ENCODE measurements at places on chromosomes 12 and 14.

GRCh38 chr14:51774209-51774608, 86.2 kb upstream of the GNG2 start:
- DNase-seq: no peak

- no peak for DNase-seq
Observed at GRCh38 chr12:3131129-3131528, 54.0 kb downstream of the TSPAN9 start.

- no peak for DNase-seq
Observed at GRCh38 chr14:36105401-36105800, 71.1 kb downstream of the PTCSC3 start.

GRCh38 chr14:52703225-52703624, 3.8 kb upstream of the PSMC6 start:
- no peak for DNase-seq

DNA sequence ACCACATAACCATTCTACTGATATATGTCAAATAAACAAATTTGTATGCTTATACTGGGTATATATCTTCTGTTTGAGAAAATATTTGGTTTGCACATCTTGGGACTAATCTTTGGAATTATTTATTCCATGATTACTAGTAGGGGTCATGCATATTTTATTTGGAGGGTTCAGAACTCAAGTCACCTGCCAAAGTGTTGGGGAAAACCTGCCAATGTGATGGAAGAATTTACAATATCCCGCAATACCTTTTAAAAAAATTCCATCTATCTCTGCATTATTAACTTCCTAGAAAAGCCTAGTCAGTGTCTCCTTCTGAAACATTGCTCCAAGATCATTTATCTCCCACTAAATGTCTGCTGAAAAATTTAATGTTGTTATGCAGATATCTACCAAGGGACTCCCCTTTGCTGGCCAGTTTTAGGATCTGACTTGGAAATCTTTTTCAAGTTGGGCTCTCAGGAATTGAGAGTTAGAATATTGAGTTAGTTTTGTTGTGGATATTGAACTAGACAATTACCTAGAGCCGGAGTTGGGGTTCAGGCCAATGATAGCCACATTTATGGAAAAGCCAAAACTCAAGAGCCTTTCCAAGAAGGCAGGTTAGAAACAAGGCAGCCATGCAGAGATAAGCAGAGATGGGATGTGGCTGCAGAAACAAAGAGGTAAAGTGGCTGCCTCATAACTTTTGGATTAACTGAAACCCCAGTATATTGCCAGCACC, 425.2 kb downstream of the ADAMTS20 start:
- no peak for DNase-seq

DNA sequence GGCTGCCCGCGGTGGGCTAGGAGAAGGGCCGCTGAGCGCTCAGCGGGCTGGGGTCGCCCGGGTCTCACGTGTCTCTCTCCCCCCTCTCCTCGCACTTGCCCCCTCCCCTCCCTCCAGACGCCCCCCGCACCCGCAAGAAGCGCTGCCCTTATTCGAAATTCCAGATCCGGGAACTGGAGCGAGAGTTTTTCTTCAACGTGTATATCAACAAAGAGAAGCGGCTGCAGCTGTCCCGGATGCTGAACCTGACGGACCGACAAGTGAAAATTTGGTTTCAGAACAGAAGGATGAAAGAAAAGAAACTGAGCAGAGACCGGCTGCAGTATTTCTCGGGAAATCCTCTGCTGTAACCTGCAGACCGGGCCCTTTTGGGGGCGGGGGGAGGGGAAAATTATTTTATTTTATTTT, 314 bp upstream of the HOTAIR start:
- DNase-seq: no peak

DNA sequence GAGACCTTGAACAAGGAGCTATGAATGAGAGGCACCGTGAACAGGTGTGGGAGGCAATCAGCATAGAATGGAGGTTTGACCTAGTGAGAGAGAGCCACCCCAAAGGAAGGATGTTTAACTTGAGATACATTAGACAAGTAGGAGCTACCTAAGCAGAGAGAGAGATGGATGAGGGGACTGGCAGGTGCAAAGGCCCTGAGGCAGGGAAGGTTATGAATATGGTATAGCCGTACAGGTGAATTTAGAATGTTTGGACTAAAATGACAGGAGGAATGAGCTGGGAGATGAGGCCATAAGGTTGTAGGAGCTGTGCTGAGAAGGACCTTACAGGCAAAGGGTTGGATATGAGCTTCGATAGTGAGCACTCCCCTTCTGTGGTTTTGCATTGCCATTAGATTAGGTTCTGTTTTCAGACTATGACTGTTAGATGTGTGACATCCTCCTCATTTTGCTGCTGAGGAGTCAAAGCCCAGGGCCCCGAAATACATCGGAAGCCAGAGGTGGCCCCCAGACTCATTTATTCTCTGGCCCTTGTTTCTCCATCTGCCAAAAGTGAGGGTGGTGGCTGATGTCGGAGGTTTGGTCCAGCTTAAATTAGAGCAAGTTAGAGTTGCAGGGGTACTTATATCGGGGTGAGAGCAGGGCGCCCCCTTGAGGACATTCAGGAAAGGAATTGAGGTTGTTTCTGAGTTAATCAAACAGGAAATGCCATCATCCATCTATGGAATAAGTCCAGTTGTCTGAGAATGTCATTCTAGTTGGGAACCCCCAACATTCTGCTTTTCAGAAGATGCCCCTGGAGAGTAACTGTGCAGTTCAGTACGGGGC, 29.4 kb downstream of the SLC24A4 start:
- DNase-seq: peak; percentile 26

DNA sequence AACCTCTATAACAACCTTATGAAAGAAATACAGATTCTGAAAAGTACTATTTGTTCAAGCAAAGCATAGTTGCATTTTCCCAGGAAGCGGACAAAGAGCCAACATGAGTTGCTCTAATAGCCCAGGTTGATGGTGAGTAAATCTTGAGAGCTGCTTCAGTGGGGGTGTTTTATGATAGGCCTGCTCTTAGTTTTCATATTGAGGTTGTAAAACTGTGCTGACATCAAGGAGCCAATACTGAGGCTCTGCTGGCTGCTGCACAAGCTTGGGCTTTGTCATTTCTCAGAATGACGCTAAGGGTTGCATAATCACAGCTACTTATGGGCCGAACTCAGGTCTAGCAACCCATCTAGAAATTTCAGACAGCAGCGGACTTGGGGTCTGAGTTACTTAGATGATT, 11.5 kb downstream of the TBC1D30 start:
- DNase-seq: no peak

GRCh38 chr12:18436170-18436569, 174.9 kb downstream of the PIK3C2G start:
- no peak for DNase-seq

DNA sequence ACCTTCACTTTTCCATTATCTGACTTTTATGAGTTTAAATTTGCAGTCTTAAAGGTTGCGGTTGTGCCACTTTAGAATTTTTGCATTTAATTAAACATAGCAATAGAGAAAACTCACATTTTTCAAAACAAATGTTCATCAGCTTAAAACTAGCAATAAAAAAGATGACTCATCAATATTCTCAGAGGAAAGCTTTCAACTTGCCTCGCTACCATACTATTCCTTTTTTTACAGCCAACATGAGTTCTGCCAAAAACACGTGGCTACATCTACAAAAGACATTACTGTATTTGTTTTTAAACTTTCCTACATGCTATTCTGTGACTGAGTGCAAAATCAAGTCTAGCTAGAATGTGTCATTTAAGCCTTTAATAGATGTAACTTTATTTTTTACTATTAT, 497.1 kb downstream of the RPS29 start:
- DNase-seq: no peak

GRCh38 chr12:76569685-76570604, 10.4 kb upstream of the OSBPL8 start:
- no peak for DNase-seq

DNA sequence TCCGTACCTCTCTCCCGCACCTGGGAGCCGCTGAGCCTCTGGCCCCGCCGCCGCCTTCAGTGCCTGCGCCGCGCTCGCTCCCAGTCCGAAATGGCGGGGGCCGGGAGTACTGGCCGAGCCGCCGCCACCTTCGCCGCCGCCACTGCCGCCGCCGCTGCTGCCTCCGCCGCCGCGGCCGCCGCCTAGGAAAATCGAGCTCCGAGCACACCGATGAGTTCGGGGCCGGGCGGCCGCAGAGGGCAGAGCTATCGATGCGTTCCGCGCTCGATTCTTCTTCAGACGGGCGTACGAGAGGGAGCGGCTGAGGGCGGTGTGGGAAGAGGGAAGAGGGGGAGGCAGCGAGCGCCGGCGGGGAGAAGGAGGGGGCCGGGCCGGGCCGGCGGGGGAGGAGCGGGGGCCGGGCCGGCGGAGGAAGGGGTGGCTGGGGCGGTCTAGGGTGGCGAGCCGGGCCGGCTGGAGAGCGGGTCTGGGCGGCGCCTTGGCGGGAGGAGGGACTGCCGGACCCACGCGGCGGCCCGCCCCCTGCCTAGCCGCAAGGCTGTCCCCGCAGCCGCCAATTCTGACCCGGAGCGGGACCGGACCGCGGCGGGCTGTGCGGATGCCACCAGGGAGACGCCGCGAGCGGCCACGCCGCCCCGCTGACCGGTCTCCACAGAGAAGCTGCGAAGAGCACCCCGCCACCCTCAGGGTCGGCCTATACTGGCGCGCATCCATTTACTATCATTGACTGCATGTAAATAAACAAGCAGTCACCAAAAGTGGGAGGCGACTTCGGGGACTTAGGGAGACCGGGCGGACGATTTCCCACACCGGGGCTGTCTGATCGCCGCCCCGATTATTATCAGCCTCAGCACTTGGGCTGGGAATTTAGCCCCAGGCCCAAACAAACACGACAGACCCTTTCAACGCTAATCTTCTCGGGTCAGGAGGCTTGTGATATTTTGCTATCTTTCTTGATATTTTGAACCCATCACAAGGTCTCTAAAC, at the start of gene KRAS:
Gene KRAS, minus strand, starts transcription at position 186 of the 987 bp plus-strand sequence.
- peak; percentile 88 for DNase-seq

DNA sequence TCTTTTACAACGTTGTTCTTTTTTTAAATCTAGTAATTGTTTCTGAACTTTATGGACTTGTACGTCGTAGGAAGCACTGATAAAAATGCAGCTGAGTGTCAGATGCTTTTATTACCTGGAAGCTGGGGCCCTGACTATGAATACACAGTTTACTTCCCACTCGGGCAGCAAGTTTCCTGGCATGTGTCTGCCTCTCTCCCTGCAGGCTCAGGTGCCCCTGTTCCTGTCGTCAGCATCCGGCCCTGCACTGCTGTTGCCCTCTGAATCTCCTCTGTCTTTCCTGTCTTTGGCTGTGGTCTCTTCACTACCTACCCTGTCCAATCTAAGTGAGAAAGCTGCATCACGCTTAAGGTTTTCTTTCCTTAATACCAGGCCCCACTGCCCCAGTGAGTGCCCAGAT, 75.8 kb downstream of the PELI2 start:
- no peak for DNase-seq

GRCh38 chr12:110796952-110797351, 49.8 kb upstream of the CCDC63 start:
- DNase-seq: no peak

DNA sequence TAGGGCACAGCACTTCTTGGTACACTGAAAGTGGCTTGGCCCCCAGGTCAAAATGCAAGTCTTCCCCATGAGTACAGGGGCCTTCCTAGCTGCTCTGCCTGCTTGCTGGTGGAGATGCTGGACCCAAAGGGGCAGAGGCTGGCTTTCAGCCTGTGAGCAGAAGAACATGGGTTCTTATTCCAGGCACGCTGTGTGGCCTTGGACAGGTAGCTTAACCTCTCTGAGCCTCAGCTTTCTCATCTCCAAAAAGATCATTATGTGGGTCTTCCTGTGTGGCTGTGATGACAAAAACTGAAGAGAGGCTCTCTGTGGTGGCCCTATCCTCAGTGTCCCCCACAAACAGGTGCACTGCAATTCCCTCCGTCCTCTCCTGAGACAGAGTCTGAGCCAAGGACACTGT, 45.6 kb upstream of the TUNAR start:
- no peak for DNase-seq

- DNase-seq: no peak
Observed at GRCh38 chr14:49114161-49114893, 471.9 kb downstream of the RPS29 start.

DNA sequence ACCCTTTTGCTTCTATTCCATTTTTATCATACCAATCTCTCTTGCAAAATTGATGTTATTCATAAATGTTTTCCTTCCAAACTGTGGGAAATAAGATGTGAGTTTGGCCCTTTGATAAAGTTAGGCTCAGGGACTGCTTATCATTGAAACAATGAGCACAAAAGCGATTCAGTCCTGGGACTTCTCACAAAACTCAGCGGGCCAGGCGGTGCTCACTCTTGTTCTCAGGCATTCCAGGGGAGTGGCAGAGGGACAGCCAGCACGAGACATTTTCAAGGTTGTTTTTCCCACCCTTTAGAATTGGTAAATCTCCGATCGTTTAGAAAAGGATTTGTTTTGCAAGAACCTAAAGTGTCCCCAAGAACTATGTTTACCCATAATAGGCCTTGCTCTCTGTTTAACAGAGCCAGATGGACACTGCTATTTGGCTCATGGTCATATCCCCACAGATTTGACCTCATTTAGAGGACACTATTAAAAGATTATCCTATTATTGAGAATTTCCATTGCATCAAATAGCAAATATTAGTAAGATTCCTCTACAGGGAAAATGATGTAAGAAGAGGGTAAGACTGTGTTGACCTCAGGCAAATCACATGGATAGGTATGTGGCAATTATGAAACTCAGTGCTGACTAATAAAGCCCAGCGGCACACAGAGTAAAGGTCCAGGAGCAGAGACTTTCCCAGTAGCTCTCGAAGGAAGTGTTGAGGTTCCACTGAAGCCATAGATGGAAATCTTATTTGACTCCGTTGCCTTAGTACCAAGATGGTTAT, 102.7 kb upstream of the USP44 start:
- no peak for DNase-seq

GRCh38 chr14:100547633-100548294, 39.5 kb downstream of the BEGAIN start:
- no peak for DNase-seq

DNA sequence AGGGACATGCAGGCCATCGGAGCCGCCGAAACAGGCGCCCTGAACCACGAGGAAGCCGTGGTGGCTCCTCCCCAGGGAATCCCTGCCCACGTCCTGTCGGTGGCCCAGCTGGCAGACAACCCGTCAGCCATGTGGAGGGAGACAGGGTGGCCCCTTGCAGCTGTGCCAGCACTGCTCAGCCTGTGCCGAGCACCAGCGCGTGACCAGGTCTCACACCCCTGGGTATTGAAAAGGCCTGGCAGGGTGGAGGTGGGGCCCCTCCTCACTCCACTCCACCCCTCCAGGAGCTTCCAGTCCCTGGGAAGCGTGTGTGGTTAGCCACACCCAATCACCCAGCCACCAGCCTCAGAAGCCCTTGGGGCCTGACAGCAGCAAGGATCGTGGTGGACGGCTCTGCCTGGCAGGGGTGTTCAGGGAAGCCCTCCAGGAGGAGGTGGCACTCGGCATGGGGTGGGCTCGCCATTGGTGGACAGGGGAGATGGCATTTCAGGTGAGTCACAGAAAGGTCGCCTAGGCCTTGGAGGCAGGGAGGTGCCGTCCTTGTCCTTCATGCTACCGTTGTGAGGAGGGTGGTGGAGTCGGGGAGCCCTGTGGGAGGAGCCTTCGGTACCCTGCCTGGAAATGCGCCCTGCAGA, 12.3 kb upstream of the DLK1 start:
- DNase-seq: no peak
